ENCODE measurements at places on chromosomes 6 and 20. TPM values are rescaled to one million over a fixed set of nuclear protein-coding genes. Genes with fewer than 3 reads are reported as not detected.

GRCh38 chr6:73768558-73768957 lies 72.6 kb downstream of the CD109 start:
- DNase-seq = no peak

- no peak for DNase-seq
Measured at GRCh38 chr20:62458275-62459251, 17.2 kb downstream of the GATA5 start.

DNA sequence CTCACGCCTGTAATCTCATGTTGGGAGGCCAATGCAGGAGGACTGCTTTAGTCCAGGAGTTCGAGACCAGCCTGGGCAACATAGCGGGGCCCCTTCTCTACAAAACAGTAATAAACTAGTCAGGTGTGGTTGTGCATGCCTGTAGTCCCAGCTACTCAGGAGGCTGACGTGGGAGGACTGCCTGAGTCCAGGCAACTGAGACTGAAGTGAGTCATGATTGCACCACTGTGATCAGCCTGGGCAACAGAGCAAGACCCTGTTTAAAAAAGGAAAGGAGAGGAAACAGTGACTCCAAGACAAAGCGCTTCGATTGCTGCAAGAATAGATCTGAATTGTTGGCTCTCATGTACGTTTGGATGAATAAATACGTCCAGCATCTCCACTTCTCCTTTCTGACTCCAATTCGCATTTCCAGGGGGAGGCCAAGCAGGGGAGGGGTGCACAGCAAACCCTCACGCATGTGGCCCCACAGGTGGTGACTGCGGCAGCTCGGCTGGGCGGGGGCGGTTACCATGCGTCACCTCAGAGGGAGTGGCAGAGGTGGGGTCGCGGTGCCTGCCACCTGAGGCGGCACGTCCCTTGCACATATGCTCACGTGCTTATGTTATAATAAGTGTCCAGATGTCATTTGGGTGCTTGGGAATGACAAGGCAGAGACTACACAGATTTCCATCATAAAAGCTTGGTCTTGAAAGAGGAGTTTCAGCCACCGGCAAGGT lies 95.1 kb upstream of the MPC1 start:
- DNase-seq = no peak

DNA sequence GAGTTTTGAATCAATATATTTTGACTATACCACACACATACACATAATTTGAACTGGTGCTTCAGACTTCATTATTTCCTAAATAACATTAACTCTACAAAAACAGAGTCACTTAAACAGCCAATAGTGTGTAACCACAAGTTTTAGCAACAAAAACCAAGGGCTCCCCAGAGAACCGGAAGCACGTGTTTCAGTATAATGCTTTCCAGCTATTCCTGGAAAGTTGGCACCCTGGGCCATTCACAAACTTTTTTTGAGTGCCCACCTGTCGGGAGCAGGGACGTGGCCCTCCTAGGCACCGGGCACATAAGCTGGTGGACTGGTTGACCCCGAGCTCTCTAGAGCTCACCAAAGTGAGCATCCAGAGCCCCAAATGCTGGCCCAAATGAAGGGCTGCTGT lies 1.9 kb upstream of the SLC35D3 start:
- no peak for DNase-seq

DNA sequence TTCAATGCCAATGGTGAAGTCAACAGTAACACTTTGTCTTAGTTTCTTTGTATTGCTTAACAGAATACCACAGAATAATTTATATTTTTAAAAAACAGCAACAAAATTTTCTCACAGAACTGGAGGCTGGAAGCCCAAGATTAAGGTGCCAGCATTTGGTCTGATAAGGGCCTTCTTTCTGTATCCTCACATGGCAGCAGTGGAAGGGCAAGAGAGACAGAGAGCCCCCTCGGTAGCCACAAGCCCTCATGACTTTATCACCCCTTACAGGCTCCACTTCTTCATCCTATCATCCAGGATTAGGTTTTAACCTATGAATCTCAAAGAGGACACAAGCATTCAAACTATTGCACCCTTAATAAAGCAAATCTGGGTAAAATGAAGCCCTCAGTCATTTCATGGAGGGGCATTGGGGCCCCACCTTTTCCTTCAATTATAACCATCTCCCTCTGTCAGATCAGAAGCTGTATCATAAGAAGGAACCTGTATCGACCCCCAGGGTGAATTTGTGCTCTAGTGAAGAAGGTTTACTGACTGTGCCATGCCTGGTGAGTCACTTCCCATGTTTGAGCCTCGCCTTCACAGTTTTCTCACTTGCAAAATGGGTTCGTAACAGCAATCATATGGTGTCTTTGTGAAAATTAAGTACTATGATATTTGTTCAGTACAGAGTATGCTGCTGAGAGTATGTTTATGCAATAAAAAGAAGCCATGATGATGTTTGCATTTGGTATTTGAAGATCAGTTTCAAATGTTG lies 178.2 kb downstream of the LRFN2 start:
- no peak for DNase-seq

DNA sequence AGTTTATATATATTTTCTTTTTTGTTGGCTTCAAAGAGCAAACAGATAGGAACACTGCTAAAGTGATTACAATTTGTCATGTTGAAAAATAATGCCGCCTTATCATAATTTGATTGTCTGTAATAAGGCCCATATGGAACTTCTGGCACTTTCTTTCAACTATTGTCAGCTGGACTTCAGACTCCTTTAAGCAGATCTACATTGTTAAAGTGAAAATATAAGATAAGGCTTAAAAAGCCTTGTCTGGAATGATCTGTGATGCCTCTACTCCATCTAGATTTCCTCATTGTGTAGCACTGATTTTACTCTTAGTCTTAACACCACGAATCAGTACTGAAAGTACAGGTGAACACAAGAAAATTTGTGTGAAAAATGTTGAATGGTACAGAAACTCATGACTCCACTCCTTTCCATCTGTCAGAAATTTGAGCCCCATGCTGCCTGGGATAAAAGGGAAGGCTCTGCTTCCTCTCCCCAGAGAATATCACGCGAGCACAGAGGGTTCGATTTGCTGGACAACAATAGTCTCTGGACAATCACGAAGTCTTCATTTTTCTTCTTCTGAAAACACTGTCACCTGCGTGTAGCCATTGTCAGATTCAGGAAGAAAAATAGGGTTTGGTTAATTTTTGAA lies 56.0 kb downstream of the BCAS1 start:
- no peak for DNase-seq

- no peak for DNase-seq
Measured at GRCh38 chr6:31836474-31837368, 9.2 kb downstream of the HSPA1B start.

DNA sequence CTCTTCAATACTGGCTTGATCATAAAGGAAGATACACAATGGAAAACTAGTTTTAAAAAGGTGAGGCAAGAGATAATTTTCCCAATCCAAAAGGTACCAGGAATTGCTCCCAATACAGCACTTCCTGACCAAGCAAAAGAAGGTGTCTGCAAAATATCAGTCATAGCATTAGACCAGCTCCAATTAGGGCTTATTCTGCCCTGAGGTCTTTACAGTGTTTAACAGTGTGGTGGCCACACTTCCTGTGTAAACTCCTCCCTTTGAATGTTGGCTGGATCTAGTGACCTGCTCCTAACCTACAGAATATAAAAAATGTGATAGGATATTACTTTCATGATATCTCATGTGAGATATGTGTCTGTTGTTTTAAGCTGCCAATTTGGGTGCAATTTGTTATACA lies 57.1 kb upstream of the BTN3A2 start:
- DNase-seq = no peak

GRCh38 chr6:125183391-125183790 lies 29.8 kb downstream of the TPD52L1 start:
- DNase-seq = no peak

DNA sequence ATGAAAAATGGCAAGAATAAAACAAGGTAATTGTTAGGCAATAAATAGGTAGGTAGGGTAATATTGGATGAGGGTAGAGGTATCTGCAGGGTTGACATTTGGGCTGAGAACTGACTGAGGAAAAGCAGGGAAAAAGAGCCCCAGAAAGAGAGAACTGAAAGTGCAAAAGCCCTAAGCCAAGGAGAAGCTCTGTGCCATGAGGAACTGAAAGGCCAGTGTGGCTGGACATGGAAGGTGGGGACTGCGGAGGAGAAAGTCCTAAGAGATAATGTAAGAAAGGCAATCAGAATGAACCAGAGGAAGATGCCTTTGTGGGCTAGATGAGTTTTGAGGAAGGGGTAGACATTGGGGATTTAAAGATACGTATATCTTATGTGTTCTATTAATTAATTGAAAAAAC lies 9.9 kb upstream of the HIVEP2 start:
- no peak for DNase-seq

GRCh38 chr6:21587961-21588480 lies 5.5 kb upstream of the SOX4 start:
- DNase-seq = peak; percentile 85

GRCh38 chr6:137389150-137389704 lies 105.0 kb downstream of the OLIG3 start:
- no peak for DNase-seq

Gene CEP250
- 66.0 TPM for polyA plus RNA-seq

Gene CALHM4
- 1.4 TPM for polyA plus RNA-seq

Gene PDE10A
- polyA plus RNA-seq = 24.4 TPM

Gene C6orf58
- 1.2 TPM for polyA plus RNA-seq

Gene GRIK2
- 16.5 TPM for polyA plus RNA-seq

Gene TMEM151B
- 0.88 TPM for polyA plus RNA-seq
